ENCODE measurements at places on chromosomes 16 and 17.
A peak's percentile ranks its signal among the peaks of the same experiment; 100 is the strongest.

GRCh38 chr17:17928398-17929287 lies 43.6 kb downstream of the TOM1L2 start:
- no peak for DNase-seq

GRCh38 chr17:1322480-1322879 lies 43.0 kb downstream of the TRARG1 start:
- no peak for DNase-seq

DNA sequence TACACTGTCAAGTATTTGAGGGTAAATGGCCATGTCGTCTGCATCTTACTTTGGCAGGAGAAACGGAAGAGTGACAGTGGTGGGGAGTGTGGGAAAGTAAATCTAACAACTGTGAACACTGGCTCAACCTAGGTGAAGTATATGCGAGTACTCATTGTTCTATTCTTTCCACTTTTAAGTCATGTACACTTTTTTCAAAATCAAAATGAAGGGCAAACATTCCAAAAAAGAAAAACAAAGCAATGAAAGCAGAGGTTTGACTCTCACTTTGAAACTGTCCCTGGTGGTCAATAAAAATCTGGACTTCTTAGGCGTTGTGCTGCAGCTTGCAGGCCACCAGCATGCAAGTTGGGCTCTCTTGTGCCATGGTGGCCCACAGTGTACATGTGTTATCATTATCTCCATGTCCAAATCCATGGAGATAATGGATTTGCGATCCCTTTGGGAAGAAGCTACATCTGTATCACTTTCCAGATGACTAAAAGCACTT lies 32.7 kb downstream of the STAT5B start:
- DNase-seq: peak; percentile 45

DNA sequence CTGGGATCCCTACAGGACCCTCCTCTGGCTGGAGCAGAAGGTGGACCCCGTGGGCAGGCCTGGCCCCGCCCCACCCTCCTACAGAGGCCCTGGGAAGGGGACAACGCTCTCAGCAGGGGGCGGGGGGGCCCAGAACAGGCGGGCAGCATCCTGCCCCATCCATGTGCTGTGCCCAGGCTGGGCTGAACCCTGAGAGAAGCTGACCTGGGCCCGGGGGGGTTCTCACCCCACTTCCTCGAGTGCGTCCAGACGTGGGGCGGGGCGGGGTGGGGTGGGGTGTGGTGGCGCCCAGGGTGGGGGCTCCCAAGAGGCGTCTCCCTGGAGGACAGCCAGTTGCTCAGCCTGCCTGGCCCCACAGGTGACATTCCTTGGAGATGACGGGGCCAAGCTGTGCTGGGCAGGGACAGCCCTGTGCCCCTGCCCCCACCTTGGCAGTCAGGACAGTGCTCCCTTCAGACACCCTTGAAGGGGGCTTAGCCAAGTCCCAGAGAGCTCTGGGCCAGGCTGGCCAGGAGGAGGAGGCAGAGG lies 390 bp upstream of the UNC13D start:
- no peak for DNase-seq

DNA sequence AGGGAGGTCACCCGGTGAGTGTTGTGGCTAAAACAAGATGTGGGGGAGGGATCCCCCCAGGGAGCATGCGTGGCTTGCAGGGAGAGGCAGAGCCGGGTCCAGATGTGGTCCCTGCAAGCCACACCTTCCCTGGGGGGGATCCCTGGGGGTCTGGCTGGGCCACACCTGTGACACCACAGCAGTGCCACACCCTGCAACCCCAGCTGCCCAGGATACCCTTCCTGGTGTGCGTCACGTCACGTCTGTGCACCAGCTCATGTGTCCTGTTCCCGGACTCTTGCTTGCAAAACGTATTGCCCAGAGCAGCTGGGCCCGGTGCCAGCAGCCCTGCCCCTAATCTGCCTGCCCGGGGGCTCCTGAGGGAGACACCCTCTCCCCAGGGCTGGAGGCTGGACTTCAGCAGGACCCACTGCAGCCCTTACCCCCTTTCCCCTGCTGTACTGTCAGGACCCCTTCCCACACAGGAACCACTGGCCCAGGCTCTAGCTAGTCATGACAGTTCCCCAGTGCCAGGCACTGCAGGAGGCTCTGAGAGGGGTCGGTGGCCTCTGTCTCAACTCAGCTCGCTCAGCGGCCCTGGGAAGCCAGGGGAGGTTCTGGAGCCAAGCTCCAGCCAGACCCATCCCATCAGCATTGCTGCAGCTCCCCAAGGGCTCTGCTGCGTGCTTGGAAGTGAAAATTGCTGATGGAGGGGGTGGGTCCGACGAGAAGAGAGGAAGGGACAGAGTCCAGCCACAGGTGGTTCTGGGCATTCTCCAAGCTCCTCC lies 25.8 kb upstream of the ACSF3 start:
- DNase-seq: no peak

DNA sequence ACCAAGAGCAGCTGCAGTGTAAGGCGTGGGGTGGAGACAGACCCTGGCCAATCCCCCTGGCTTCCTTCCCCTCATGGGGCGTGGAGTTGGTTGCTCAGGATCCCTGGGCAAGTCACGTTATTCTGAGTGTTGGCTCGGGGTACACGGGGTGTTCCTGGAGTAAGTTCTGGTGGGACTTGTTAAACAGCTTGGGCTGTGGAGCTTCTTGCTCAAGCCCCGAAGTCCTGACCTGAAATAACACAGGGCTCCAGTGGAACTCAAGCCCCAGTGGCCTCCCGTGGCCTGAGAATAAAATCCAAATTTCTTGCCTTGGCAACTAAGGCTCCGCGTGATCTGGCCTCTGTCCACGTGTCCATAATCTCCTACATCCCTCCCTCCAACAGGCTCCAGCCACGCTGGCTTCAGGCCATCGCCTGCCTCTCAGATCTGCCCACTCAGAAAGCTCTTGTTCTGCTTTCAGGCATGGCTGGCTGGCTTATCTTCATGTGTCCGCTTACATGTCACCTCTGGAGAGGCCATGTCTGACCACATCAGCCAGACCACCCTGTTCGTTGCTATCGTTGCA lies 49.3 kb upstream of the BCO1 start:
- DNase-seq: no peak

DNA sequence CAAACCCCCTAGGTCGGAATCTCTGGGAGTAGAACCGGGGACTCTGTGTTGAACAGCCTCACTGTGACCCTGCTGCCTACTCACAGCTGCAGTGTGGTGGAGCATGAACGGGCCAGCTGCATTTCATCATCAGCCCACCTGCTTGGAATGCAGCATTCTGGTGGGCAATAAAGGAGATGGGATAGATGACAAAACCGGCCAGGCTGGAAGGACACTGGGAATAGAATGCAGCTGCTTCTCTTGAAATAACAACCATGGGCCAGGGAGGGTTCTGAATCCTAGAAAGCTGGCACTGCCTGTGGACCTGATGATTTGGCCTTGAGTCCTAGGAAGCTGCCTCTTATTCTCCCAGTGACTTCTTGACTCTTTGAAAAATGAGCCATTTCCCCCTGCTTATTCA lies 23.5 kb downstream of the CFAP97D1 start:
- no peak for DNase-seq

- DNase-seq: no peak
These were observed 86.3 kb downstream of the VPS53 start for GRCh38 chr17:628089-628941.

- no peak for DNase-seq
These were observed 1.8 kb downstream of the KIFC3 start for GRCh38 chr16:57800200-57801097.

DNA sequence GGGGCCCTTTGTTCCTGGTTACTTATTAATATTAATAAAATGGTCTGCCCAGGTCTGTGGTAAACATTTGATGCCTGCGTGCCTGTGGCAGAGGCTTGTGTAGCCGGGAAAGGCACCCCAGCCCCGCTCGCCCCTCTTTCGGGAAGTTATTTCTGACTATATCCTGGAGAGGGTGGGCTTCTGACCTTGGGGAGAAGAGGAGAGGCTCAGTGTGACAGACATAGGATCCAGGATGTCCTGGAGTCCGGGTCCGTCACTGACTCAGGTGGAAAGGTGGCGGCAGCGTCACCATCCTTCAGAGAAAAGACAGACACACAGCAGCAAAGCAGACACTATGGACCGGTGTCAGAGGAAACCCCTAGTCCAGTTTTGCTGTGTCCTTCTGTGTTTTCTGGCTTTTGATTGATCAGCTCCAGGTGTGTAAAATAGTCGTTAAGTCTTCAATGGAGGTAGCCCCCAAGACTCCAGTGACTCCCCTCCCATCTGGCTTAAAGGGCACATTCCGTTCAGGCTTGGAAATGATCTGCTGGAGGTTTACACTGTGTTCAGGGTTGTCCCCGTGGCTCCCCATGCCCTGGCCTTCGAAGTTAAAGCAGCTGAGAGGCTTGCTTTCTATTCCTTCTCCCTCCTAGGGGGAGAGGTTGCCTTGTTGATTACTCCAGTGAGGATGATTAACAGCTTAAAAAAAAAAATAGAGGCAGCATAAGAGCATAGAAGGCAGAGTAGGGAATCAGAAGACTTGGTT lies 81.6 kb downstream of the CCDC182 start:
- DNase-seq: no peak

- DNase-seq: no peak
These were observed 241.9 kb downstream of the SLC39A11 start for GRCh38 chr17:72850410-72851118.

DNA sequence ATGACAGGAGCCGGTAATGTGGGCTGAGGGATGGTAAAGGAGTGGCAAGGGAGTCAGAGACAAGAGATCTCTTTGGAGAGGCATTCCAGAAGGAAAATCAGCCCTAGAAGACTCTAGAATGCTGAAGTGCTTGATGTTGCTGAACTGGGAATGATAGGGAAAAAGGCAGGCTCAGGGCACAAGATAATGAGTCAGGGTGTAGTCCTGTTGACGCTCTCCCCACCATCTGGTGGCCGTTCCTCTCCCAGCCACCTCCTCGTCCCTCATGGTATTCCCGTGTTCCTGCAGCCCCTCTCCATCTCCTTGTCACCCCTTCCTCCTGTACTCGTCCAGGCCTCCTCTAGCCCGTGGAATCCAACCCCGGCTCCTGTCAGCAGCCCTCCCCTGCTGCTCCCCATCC lies 11.1 kb upstream of the ALDOA start:
- peak; percentile 35 for DNase-seq

- DNase-seq: peak; percentile 57
These were observed 22.7 kb upstream of the PPM1D start for GRCh38 chr17:60577147-60577915.

- DNase-seq: no peak
These were observed 8.2 kb upstream of the HS3ST3A1 start for GRCh38 chr17:13609941-13610340.

GRCh38 chr16:814974-815373 lies 14.4 kb upstream of the GNG13 start:
- no peak for DNase-seq

GRCh38 chr16:69399361-69399760 lies 13.6 kb upstream of the TERF2 start:
- DNase-seq: no peak
